ENCODE measurements at places on chromosomes 2 and 18. TPM values are rescaled to one million over a fixed set of nuclear protein-coding genes. Genes with fewer than 3 reads are reported as not detected.

Gene CACNB4
- total RNA-seq: 0.86 TPM

DNA sequence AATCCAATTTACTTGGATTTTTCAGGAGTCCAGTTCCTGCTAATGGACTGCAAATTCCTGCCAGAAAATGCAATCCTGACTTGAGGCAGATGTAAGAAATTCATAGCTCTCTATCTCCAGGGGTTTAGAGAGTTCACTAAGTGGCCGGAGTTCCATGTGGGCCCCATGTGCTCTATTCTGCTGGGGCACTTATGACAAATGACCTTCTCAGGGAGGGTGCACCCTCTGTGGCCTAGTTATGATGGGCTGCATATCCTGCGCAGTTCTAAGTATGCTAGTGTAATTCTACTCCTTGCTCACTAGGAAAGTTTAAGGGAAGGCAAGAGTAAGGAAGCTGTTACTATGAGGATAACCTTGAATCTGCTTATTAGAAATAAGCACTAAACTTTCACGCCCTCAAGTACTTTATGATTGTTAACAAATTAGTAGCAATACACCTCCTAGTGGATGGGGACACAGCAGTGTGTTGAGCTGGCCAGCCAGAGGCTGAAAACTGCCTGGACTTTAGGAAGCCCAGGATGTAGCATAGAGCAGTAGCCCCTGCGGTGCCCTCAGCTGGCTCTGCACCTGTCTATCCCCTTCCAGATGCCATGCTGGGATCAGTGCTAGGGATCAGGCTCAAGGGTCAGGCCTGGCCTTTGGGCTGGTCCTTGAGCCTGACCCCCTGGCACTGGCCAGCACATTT is 14.4 kb downstream of the SMYD1 start:
- no peak overlapping the region for H3K4me3 ChIP-seq
- no peak overlapping the region for H3K27ac ChIP-seq
- no peaks in the 10 kb centered on the region for H3K36me3 ChIP-seq
- DNase-seq: no peak

DNA sequence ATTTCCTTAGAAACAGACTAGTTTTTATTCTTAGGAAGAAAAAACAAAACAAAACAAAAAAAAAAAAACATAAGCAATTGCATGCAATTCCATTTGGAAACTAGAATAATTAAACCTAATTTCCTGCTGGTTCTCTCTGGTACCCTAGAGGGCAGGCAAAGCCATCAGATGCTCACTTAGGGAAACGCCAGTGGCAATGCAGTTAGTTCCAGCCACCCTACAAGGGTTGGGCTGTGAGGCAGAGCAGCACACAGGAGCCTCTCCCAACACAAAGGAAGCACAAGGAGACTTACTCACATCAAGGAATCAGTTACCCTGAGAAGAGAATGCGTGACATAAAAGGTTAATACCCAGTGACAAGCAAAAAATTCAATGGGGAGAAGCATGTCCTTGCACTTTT is 28.8 kb downstream of the CCDC93 start:
- no peak overlapping the region for H3K4me3 ChIP-seq
- no peak for DNase-seq
- H3K27ac ChIP-seq: no peak overlapping the region
- H3K36me3 ChIP-seq: peaks cover 83% of the 10 kb centered on the region

Gene THSD7B
- total RNA-seq: not detected

DNA sequence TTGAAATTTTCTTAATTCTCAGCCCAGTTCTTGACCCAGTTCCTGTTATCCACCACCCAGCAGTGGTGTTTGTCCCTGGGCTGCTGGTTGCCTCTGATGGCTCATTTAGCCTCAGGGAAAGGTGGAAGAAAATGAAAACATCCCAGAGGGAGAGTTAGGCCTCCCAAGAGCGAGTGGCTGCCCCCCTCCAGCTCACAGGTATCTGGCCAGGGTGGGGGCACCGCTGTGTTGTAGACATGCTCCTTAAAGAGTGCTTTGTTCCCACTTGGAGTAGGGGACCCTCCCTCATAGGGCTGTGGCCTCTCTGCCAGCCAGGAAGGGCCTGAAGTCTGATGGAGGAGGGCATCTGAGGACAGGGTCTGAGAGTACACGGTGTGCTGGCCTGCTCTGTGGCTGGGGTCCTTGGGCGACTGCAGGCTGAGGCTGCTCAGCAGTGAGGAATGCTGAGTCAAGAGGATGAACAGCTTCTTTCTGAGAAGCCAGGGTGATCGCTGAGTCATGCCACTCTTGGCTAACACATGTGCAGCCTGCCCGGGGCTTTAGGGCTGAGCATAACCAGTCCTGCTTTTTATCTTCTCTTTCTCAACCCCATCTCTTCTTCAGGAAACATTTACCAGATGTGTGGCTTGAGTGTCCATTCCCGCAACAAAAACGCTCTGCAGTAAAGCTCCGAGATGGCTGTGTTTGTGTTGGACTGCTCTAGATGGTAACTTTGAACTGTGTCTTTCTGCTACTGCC is 72.3 kb downstream of the IL1R2 start:
- no peaks in the 10 kb centered on the region for H3K36me3 ChIP-seq
- H3K4me3 ChIP-seq: no peak overlapping the region
- H3K4me1 ChIP-seq: no peaks in the 10 kb centered on the region
- peaks cover 26% of the 10 kb centered on the region for H3K27me3 ChIP-seq
- H3K27ac ChIP-seq: no peak overlapping the region

DNA sequence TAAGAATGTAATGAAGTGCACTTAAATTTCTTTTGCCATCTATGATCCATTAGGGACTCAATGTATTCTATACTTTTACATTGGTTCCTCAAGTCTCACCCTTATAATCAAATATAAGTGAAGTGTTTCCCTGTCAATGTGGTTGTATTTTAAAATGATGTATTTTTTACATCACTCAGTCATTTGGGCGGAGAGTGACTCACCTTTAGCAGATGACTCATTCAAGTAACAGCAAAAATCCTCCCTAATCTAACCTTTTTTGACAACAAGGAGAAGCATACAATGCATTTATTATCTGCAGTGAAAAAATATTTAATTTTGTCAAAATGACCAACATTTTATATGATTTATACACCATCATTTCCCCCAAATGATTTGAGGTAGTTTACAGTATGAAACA is 94.4 kb downstream of the FANCL start:
- peaks cover 68% of the 10 kb centered on the region for H3K36me3 ChIP-seq
- H3K4me1 ChIP-seq: no peaks in the 10 kb centered on the region
- no peak for DNase-seq
- H3K4me3 ChIP-seq: no peak overlapping the region
- H3K27ac ChIP-seq: no peak overlapping the region

DNA sequence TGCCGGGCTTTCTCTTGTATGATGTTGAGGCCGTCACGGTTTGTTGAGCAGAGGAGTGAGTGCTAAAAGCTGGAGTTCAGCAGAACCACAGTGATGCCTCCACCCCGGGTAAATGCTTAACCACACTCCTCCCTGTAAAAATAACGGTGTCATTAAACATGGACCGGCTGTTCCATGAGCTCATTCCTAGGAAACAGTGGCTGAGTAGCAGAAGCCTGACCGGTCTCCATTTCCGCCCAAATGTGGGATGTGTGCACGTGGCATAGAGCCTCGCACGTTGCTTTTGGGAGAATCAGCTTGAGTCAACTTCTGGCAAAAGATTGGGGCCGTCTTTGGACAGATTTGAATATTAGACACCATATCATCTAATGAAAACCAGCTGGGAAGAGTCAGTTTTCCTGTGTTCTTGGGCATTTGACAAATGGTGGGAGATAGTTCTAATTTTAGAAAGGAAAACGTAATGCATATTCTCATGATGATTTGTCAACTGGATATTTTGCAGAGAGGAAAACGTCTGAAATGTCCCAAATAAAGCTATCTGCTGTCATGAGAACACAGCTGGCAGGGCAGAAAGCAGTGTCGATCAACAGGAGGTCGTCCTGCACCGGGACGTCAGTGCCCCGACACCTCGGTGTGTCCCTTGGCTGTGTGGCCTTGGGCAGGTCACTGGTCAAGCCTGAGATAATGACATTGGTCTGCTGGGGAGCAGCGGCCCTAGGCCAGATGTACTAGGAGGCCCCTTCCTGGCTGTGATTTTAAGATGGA is 42.4 kb downstream of the LRRFIP1 start:
- H3K4me1 ChIP-seq: peaks cover 60% of the 10 kb centered on the region
- no peak for DNase-seq
- peak overlapping the region; percentile 32 for H3K4me3 ChIP-seq

Gene ANKRD29
- total RNA-seq: not detected

- DNase-seq: no peak
- no peaks in the 10 kb centered on the region for H3K27me3 ChIP-seq
- no peaks in the 10 kb centered on the region for H3K4me1 ChIP-seq
- H3K27ac ChIP-seq: no peak overlapping the region
- H3K36me3 ChIP-seq: no peaks in the 10 kb centered on the region
- no peak overlapping the region for H3K4me3 ChIP-seq
Observed at GRCh38 chr18:65954372-65954771, 203.6 kb downstream of the CDH7 start.

DNA sequence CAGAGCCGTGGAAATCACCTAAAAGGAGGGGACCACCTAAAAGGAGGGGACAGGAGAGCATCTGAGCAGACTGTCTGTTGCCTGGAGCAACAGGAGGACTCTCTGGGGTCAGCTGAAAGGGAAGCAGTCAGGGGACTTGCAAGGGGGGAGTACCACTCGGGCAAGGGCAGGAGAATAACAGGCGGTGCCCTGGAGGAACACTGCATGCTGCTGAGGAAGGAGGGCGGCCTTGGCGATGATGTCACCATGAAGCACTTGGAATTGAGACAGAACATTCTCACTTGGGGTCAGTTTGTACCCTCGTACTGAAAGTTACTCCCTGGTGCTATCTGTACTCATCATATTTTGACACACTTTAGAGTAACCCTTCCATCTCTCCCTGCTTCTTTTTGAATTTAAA is 18.4 kb downstream of the SIX3 start:
- H3K4me3 ChIP-seq: no peak overlapping the region
- H3K27me3 ChIP-seq: peaks cover 56% of the 10 kb centered on the region
- no peak overlapping the region for H3K27ac ChIP-seq
- no peaks in the 10 kb centered on the region for H3K36me3 ChIP-seq
- peaks cover 9% of the 10 kb centered on the region for H3K4me1 ChIP-seq

GRCh38 chr18:34965566-34965965 is 75.6 kb upstream of the MAPRE2 start:
- no peaks in the 10 kb centered on the region for H3K4me1 ChIP-seq
- no peak overlapping the region for H3K27ac ChIP-seq
- H3K4me3 ChIP-seq: no peak overlapping the region
- no peaks in the 10 kb centered on the region for H3K36me3 ChIP-seq

Gene LYPD1
- not detected for total RNA-seq

All from activated B cell treated with CpG ODN at 0.5 μM for 24 hours (primary cell).